ENCODE measurements at places on chromosomes 5 and 9.
A peak's percentile ranks its signal among the peaks of the same experiment; 100 is the strongest.

DNA sequence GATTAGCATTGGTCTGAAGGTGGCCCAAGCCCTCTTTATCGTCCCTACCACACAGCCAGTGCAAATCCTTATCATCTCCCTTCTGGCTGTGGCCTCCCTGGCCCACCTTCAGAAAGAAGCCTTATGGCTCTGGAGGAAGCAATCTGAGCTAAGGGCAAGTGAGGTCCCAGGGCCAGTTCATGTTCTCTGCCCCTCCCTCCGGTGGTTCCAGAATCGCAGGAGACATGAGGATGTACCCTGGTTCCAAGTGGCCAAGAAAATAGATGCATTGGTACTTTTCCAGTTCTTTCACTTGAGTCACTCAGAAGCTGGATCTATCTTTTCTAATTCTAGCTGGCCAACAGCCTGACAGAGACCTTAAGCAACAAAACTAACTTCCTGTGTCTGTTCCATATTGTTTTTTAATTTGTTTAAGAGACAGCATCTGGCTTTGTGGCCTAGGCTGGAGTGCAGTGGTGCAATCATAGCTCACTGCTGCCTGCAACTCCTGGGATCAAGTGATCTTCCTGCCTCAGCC, 60.7 kb downstream of the LHFPL2 start:
- DNase-seq, result peak; percentile 51

DNA sequence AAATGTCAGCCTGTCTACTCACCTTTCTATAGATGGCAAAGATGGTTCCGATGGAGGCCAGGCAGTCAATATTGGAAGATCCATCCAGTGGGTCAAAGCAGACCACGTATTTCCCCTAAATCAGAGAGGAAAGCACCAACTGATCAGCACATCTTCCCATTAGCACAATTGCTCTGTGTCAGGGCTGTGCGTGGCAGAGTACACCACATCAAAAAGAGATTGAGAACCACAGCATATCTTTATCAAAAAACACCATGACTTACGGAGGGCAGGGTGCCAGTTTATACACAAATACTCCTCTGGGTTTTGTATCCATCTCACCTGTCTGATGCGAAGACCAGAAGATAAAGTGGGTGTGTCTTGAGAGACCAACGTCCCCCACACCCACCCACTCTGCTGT, 9.1 kb downstream of the FBP2 start:
- DNase-seq, result no peak

DNA sequence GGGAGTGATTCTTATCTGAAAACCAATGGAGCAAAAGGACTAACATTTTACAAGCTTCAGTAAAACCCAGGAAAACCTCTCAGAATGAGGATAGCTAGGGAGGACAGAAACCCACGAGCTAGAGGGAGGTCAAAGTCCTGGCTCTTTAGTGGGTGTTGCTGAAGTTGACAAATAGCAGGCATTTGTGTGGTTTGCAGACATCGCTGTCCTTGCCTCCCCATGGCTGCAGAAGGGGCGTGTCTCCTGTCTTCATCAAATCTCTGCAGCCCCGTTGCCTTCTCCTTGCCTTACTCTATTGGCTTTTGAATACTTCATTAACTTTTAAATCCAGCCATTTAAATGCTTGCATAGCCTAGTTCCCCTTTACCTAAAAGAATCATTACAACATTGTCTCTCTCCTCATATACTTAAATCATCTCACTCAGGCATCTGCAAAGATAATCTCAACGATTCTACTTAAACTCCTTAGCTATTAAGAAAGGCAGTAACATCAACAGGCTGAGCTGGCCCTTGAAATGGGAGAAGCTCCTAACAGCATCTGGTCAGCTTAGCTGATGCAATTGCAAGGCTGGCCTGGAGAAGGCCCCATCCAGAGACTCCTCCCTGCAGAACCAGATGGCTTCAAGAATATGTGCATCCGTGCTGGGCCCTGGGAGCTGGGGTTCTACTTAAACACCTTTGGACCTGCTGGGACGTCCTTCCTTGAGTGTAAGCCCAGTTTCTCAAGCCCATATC, 152.8 kb upstream of the TAS2R1 start:
- no peak for DNase-seq

DNA sequence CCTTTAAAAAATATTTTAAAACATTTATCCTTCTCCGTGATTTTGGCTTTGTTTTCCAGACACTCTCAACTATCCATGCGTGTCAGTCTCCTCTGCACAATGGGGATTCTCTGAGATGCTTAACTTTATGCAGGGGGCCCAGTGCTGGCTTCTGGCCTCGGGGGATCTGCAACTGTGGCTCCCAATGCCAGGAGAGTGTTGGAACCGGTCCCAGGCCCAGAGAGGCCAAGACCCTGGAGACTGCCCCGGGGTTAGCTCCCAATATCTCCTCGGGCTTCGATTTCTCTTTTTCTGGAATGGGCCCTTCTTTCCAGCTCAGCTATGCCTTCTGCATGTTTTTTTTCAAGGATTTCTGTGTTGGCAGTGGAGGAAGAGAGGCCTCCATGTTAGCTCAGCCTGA, 20.1 kb upstream of the SARDH start:
- DNase-seq, result no peak

DNA sequence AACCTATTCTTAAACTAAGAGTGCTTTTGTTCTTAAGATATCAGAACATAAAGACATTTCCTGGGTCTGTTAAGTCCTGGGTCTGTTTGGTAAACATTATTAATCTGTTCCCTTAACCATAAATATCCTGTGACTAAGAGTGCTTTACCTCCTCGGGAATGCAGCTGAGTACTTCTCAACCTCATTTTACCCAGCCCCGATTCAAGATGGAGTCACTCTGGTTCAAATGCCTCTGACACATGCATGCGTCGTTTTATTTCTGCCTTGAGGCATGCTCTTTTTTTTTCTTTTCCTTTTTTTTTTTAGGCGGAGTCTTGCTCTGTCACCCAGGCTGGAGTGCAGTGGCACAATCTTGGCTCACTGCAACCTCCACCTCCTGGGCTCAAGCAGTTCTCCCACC, 39.8 kb upstream of the FBXL17 start:
- DNase-seq, result no peak

- no peak for DNase-seq
Measured at GRCh38 chr9:18866121-18866831, 166.7 kb downstream of the SAXO1 start.

DNA sequence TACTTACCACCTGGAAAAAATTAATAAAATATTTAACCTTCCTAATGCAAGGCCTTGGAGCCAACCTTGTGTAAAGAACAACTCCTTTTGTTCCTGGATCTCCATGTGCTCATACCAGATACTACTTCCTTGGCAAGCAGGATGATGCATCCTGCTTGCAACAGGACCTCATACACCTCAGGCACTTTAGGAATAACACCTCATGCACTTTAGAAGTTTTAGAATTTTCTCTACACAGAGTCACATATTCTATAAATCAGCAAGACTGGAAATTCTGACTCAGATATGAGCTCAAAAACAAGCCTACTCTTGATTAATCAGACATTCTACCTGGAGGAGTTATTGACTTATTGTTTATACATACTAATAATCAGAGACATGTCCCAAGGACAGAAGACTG, 209.6 kb upstream of the CDH10 start:
- no peak for DNase-seq

DNA sequence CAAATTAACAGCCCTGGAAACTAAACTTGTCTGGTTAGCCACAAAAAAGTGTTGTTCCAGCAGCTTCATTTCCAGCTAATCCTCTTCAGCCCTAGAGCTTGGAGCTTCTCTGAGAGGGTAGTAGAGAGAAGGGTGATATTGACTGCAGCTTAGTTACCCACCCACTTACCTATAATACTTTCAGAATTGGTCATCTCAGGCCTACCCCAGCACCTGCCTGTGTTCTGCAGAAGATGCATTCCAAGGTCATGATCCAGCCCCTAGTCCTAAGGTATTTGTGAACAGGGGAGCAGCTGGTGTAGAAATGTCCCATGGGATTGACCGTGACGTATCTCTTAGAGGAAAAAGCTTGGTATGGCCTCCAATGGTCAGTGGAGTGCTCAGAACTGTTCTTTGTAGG, 289.0 kb downstream of the NR3C1 start:
- DNase-seq, result no peak

DNA sequence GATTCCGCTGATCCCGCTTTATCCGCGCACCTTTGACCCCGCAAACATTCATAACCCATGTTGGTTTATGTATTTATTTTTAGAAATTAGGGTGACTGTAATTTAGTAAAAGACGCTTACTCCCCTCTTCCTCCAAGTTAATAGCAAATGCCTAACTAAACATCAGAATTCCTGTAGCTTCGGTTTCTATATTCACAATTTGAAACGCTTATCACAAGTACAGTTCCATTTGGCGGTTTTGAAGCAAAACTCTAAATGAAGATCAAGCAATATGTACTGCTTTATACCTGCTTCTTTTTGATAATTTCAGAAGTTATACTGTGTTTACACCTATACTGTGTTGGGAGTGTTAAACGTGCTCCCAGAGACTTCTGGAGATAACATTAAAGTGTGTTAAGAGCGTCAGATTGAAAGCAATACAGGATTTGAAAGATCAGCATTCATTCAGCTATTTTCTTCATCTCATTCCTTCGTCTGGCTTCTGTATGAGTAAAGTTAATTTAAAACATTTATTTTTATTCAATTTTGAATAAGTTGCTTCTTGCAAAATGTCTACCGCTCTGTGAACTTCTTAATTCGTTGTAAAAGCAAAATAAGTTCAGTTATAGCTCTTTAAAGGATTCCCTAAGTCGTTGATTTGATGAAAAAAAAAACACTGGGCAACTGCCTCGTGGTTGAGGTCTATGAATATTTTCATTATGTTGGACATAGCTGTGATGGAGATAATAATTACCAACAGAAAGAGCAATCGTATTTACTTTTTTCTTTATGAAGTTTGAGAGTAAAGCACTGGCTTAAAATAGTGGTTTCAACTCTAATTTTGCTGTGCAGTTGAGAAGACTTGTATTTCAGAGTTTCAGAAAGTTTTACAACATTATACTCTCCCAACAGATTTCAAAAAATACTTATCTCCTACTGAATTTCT, 2.5 kb downstream of the PRDM6 start:
- DNase-seq, result no peak

DNA sequence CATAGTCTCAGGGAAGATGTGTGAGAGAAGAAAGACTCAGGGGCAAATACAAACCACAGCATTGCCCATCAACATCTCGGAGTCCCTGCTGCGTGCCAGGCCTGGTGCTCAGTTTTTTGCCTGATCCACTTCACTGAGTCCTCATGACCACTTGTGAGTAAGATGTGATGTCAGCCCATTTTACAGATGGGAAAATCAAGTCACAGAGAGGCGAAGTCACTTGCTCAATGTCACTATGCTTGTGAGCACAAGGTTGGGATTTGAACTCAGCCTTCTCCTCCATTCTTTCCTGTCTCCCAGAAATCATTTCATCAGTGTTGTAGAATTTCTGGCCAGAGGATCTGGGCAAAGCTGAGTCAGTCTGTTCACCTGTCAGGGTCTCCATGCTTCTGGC, 34.6 kb upstream of the PSD2 start:
- DNase-seq, result no peak

DNA sequence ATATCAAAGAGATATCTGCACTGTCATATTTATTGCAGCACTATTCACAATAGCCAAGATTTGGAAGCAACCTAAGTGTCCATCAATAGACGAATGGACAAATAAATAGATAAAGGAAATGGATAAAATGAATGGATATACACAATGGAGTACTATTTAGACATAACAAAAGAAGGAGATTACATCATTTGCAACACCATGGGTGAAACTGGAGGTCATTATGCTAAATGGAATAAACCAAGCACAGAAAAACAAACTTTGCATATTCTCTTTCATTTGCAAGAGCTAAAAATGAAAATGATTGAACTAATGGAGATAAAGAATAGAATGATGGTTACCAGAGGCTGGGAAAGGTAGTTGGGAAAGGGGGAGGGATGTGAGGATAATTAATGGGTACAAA, 155.0 kb upstream of the PTGER4 start:
- DNase-seq, result no peak

DNA sequence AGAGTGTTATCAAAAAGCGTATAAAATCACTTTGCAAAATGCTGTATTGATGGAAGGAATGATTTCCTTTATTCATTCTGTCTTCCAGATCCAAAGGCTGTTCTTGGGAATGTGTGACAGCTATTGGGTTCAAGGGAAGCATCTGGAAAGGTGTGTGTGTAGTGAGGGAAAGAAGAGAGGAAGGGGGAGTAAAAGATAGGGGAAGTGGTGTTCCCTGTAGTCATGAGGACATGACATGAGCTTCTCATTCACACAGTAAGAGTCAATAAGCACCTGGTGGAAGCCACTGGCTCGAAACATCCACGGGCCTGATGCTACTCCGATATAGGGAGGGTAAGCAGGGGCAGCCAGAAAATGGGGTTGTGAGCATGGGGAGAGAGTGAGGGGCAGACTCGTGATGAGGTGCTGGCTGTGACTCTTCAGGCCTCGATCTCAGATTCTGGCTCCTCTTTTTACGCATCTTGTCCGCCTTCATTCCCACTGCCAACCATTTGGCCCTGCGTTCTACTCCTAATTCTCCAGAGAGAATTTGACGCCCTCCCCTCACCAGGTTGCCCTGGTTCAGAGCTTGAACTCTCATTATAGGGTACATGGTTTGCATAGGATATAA, 29.1 kb upstream of the HSPA9 start:
- DNase-seq, result no peak

GRCh38 chr5:15500325-15501001, 483 bp downstream of the FBXL7 start:
- DNase-seq, result no peak

GRCh38 chr9:129254566-129255287, 76.7 kb upstream of the IER5L start:
- DNase-seq, result no peak

DNA sequence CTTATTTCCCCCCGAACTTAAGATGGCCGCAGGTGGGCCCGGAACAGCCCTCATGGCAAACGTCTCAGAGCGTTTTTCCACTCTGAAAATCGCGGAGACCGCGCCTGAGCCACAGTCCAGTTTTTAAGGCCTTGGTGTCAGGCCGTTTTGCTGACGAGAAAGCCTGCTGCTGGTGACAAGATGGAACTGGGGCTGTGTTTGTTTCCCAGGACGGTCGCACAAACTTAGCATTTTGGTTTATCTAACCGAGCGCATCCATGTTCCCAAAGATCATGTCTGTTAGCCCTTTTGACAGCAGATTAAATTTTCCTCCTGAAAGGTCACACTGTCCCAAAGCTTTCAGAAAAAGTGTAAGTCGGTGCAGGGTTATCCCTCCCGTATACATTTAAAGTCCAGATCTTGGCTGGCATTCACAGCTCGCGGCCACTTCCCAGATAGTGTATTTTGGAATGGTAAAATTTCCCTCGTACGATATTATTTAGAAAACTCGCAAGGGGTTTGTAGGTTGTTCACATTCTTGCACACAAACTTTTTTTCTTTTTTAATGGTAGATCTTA, 812 bp downstream of the SREK1 start:
- DNase-seq, result peak; percentile 75

GRCh38 chr9:120933310-120934055, 6.9 kb upstream of the TRAF1 start:
- DNase-seq, result no peak

Measured in Kasumi-1 (cell line).